ENCODE measurements at places on chromosomes 12 and 14.

DNA sequence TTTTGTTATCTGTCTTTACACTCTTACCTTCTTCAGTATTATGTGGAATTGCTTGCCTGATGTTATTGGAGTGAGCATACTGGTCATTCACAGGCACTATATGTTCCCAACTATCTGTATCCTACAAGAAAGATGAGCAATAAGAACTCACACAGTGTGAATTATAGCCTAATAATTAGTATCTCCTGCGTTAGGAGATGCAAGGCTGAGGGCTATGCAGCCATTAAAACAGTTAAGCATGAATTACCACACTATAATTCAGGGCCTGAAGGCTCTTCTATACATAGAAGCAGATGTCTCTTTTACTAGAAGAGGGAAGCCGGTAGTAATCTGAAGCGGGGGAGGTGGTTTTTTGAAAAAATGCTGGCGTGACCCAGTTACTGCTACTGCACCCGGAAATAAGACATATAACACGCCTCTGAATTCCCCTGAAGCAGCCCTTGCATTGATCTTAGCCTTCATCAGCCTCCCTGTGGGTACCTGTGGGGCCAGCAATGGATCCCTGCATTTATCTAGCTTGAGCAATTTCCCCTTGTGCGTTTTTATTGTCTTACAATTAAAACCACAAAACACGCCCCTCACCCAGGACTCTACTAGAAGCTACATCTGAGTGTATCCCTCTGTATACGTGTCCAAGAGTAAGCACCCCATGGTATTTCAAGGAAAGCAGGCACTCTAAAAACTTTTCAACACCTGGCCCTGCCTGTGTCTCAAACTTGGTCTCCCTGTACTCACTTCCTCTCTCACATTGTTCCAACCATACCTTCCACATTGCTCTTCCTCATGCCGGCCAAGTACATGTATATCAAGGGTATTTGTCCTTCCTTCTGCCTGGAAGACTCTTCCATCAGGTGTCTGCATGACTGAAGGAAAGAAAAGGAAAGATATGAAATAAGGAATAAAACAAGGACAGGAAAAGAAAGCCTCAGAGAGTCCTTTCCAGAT, 210.9 kb upstream of the ARID2 start:
- DNase-seq = no peak

DNA sequence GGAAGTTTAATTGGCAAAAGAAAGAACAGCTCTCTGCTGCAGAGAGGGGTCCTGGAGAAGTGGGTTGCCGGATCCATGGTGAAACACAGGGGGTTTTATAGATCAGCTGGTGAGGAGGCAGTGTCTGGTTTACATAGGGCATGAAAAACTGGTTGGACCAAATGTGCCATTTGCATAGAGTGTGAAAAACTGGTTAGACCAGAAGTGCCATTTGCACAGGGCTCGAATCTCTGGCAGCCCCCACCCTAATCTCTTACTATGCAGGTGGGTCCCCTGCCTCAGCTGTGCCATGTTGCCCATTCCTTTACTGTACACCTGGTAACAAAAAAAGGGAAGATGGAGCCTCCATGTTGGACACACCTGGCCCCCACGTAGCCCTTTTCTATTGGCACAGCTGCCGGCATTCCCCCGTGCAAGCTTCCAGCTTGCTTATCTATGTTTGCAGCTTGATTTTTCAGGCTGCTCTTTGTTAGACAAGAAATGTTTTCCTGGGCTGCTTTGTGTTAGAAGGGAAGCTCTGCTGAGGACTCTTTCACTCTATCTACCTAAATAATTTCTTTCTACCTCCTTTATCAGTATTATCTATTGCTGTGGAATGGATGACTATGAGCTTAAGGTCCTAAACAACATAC, 61.1 kb upstream of the TMEM132D start:
- DNase-seq = peak; percentile 37

DNA sequence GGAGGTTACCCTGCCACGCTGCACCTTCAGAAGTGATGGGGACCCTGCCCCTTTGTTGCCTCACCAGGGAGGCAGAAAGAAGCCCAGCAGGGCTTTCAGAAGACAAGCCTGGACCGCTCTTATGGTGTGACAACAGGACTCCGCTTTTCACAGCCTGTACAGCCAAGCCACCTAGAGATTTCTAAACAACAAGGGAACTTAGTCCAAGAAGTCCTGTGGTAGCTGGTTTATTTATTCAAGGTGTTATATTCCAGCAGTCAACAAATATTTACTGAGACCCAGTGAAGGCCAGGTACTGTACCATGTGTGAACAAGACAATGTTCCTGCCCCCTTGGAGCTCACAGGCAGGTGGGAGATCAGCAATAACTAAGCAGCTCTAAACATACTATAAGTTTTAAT, 4.0 kb upstream of the TMEM229B start:
- no peak for DNase-seq

GRCh38 chr12:97758194-97758501, 295.5 kb downstream of the RMST start:
- DNase-seq = no peak

DNA sequence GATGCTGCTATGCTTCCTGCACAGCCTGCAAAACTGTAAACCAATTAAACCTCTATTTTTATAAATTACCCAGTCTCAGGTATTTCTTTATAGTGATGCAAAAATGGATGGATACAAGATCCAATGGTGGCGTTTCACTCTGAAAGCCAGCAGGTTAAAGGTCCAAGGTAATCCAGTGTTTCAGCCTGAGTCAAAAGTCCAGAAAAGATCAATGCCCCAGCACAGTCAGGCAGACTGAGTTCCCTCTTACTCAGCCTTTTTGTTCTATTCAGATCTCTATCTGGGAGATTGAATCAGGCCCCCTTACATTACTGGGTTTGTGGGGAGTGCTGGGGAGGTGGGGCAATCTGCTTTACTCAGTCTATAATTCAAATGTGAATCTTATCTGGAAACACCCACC, 464.5 kb downstream of the GXYLT1 start:
- no peak for DNase-seq

GRCh38 chr12:52314511-52314910, 6.7 kb downstream of the KRT83 start:
- no peak for DNase-seq

DNA sequence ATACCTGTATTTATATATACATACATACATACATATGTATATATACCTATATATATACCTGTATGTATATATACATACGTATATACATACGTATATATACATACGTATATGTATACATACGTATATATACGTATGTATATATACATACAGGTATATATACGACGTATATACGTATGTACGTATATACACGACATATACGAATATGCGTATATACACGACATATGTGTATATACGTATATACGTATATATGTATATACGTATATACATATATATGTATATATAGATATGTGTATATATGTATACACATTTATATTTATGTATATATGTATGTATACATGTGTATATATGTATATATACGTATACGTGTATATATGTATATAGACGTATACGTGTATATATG, 92.7 kb upstream of the ABCD2 start:
- no peak for DNase-seq

DNA sequence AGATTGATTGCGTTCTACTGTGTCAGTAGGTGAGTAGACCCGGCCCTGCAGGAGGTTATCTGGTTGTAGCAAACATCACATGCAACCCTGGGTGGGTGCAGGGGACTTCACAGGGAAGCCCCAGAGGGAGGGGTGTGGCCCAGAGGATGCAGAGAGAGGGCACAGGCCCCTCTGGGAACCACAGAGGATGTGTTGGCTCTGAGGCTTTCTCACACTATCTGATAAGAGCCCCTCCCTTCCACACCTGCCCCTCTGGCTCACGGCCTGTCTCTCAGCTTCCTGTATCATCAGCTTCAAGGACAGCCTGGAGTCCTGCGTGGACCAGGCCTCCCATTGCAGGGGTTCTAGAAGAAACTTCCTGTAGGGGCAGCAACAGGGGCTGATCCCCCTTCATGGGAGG, 101.9 kb downstream of the RIN3 start:
- no peak for DNase-seq

- no peak for DNase-seq
Observed at GRCh38 chr12:92495108-92495507, 207.7 kb upstream of the PLEKHG7 start.

- DNase-seq = no peak
Observed at GRCh38 chr12:51702587-51702986, 111.6 kb downstream of the SCN8A start.

DNA sequence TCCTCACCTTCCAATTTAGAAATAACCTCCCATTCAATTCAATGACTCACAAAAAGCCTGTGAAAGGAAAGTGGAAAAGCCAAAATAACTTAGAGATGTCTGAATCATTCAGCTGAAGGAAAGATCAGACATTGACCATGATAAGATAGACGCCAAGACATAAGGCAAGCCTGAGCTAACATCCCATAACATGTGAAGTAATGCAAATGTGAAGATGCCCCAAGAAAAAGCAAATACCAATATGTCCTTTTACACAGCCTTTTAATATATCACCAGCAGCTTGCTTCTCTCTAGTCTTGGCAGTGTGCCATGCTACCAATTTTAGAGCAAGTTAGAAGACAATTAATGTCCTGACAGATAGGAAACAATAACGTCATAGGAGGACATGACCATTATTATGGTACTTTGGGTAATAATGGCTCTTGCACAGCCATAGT, 2.4 kb upstream of the NUMB start:
- DNase-seq = no peak

DNA sequence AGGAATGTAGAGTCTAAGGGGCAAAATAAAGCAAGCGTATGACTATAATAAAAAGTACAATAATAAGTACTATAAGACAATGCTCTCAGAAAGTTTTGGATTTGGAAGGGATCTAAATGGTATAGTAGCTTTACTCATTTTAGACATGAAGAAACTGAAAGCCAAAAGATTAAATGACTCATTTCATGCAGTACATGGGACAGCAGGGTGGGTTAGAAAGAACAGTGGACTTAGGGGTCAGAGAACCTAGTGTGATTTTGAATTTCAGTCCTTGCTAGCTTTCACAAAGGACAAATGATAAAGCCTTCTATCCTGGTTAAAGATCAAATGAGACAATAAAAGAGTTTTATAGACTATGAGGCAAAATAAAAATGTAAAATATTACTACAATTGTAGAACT, 6.8 kb upstream of the LEMD3 start:
- DNase-seq = no peak

DNA sequence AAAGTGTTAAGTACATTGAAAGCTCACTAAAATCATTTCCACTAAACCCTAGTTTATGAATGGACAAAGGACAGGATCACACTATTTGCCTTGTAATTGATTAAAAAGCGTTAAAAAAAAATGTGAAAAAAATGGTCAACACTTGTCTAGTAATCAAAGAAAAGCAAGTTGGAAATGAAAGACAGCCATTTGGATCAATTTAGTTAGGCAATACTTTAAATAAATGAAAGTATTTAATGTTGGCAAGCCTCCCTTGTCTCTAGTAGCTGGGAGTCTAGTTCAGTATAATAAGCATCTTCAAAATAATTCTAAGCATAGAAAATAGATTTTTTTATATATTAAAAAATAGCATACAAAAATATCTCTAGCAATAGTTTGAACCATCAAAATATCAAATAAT, 14.2 kb upstream of the CNIH1 start:
- no peak for DNase-seq

DNA sequence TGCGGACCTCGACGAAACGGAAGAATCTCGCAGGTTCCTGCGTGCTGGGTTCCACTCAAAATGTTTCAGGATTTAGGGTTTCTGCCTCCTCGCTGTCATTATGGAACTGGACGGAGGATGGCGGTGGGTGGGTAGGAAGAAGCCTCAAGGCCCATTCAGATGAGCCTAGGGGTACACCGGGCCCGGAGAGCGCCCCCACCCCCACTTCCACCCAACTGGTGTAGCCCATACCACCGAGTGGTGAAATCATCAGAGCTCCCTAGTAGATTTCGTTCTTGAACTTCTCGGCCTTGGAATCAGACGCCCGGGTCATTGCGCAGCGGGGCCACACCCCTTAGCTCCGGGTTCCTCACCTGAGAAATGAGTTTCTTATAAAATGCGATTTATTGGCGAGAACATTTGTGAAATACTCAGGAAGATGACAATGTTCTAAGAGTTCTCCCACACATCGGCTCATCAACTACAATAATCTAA, 13.3 kb upstream of the TBX3 start:
- DNase-seq = no peak

GRCh38 chr12:12441843-12442461, 85.1 kb downstream of the BORCS5 start:
- no peak for DNase-seq

GRCh38 chr12:8466241-8466640, 10.5 kb downstream of the CLEC6A start:
- DNase-seq = no peak

- DNase-seq = peak; percentile 63
Observed at GRCh38 chr12:9404469-9405260, 196.5 kb upstream of the PZP start.

DNA sequence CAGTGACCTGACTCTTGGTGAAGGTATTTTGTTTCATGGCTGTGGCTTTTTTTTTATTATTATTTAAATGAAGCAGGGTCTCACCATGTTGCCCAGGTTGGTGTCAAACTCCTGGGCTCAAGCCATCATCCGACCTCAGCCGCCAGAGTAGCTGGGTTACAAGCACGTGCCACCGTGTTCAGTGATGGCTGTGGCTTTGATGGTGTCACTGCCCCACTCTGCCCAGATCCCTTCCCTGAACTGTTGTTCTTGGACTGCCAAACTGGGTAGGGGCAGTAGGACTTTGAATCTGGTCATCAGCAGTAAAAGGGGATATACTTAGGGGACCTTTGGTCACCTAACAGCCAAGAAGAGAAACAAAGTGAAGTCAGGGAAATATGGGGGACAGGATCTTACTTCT, 19.4 kb downstream of the B4GALNT3 start:
- no peak for DNase-seq

DNA sequence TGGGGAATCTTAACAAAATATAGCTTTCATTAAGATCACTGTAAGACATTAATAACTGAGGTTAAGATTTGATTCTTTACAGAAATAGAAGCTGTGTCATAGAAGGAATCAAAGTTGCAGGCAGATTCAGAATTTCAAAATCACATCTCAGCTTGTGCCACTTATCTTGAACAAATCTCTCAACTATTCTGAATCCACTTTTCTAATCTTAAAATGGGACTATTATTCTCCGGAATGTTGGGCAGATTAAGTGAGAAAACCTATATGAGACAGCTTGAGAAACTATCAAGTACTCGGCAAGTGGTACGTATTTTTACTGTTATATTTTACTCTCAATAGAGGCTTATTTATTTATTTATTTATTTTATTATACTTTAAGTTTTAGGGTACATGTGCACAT, 28.4 kb downstream of the PZP start:
- no peak for DNase-seq

GRCh38 chr12:117022465-117022864, 76.8 kb downstream of the TESC start:
- no peak for DNase-seq

DNA sequence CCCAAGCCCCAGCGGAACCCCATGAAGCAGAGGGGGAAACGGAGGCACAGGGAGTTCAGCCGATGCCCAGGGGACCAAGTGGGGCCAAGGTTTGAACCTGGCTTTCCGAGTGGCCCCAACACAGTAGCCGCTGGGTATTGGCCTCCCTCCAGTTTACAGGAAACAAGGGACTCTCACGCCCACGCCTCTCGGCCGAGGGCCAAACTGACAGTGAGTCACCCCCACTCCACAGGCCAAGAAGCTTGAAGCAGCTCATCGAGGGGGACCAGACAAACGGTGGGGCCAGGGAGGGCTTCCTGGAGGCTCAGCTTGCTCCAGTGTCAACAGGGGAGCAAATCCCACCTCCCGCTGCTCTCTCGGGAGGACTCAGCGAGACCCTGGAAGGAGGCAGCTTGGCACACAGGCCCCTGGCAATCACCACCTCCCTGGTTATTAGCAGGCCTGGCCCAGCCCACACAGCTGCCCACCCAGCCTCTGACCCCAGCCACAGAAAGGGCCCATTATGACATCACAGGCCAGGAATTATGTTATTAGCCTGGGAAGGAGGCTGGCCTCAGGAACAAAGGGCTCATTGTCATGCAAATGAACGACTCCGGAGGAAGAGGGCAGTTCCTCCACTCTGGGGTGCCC, 54.6 kb downstream of the NCOR2 start:
- peak; percentile 93 for DNase-seq

Measured in ecto neural progenitor cell (in vitro differentiated cells).